ENCODE measurements at places on chromosomes 5 and 9. TPM values are rescaled to one million over a fixed set of nuclear protein-coding genes. Genes with fewer than 3 reads are reported as not detected.

The FYB1 gene
- 0.09 TPM for total RNA-seq

The FANCG gene
- 11.2 TPM for total RNA-seq

The AIF1L gene
- 2.5 TPM for total RNA-seq

The GPR150 gene
- total RNA-seq = 0.26 TPM

The CAAP1 gene
- 13.7 TPM for total RNA-seq

The PCDHAC1 gene
- 0.34 TPM for total RNA-seq

The LURAP1L gene
- 26.5 TPM for total RNA-seq

The MYOZ3 gene
- 0.34 TPM for total RNA-seq

The PCDHB2 gene
- 0.09 TPM for total RNA-seq

The PCDHGB6 gene
- total RNA-seq = 1.4 TPM

The CNTLN gene
- total RNA-seq = 5.4 TPM

The SPATA31E1 gene
- total RNA-seq = not detected

The SV2C gene
- total RNA-seq = not detected

The CDH10 gene
- total RNA-seq = not detected

The ESM1 gene
- total RNA-seq = not detected

The HTR1A gene
- not detected for total RNA-seq

The IL9 gene
- not detected for total RNA-seq

The SPINK13 gene
- total RNA-seq = not detected

The ADAMTSL1 gene
- 37.4 TPM for total RNA-seq

The HTR4 gene
- not detected for total RNA-seq

The CCDC192 gene
- 2.0 TPM for total RNA-seq

The SVEP1 gene
- 139 TPM for total RNA-seq
